ENCODE measurements at places on chromosomes 7 and 10. TPM values are rescaled to one million over a fixed set of nuclear protein-coding genes. Genes with fewer than 3 reads are reported as not detected.

Gene TLL2
- total RNA-seq = not detected

Gene CNPY1
- total RNA-seq = not detected

Gene SRRM3
- 1.9 TPM for total RNA-seq

Gene ZNF425
- total RNA-seq = 0.82 TPM

Gene CNTNAP2
- not detected for total RNA-seq

Gene NRG3
- not detected for total RNA-seq

Gene ENO4
- total RNA-seq = 0.38 TPM

Gene UTF1
- not detected for total RNA-seq

Gene TDRD1
- total RNA-seq = not detected

Gene HOXA7
- total RNA-seq = 4.3 TPM

Gene MACC1
- total RNA-seq = not detected

Gene TMEM229A
- total RNA-seq = not detected

Gene LIMK1
- total RNA-seq = 7.3 TPM

Gene NAT16
- not detected for total RNA-seq

Gene OR2A14
- total RNA-seq = not detected

Gene OPN4
- total RNA-seq = 1.5 TPM

Gene RPP30
- total RNA-seq = 29.2 TPM

Gene STEAP4
- 90.9 TPM for total RNA-seq

Gene TWIST1
- total RNA-seq = 112 TPM

Gene SMURF1
- 24.0 TPM for total RNA-seq

Gene NUTM2D
- 2.8 TPM for total RNA-seq

Gene SCD
- 393 TPM for total RNA-seq

Gene EMX2
- total RNA-seq = 2.7 TPM

Gene EPHB6
- total RNA-seq = 19.6 TPM

Gene DYDC2
- not detected for total RNA-seq

Gene PAPOLB
- 0.33 TPM for total RNA-seq

Gene PDZD7
- total RNA-seq = 1.7 TPM

Gene NPFFR1
- total RNA-seq = not detected

Gene OR13A1
- not detected for total RNA-seq

Gene IFIT1
- total RNA-seq = 25.1 TPM

Gene ANKRD61
- total RNA-seq = not detected

Gene FOXI2
- total RNA-seq = 0.22 TPM

Gene SEMA3D
- total RNA-seq = 2.1 TPM

Gene NPY4R2
- total RNA-seq = not detected

Gene ANKRD7
- total RNA-seq = not detected

Gene VPS26A
- total RNA-seq = 77.6 TPM

Gene ZNF212
- 5.5 TPM for total RNA-seq

Gene RELN
- 2.4 TPM for total RNA-seq

Gene CYP26C1
- 0.19 TPM for total RNA-seq

Gene CFAP70
- total RNA-seq = 4.6 TPM

Gene VWDE
- total RNA-seq = not detected

Gene MINPP1
- total RNA-seq = 22.2 TPM
